ENCODE measurements at places on chromosomes 16 and 17.
A peak's percentile ranks its signal among the peaks of the same experiment; 100 is the strongest.

- no peak for DNase-seq
Observed at GRCh38 chr17:38730526-38731379, 612 bp downstream of the CISD3 start.

DNA sequence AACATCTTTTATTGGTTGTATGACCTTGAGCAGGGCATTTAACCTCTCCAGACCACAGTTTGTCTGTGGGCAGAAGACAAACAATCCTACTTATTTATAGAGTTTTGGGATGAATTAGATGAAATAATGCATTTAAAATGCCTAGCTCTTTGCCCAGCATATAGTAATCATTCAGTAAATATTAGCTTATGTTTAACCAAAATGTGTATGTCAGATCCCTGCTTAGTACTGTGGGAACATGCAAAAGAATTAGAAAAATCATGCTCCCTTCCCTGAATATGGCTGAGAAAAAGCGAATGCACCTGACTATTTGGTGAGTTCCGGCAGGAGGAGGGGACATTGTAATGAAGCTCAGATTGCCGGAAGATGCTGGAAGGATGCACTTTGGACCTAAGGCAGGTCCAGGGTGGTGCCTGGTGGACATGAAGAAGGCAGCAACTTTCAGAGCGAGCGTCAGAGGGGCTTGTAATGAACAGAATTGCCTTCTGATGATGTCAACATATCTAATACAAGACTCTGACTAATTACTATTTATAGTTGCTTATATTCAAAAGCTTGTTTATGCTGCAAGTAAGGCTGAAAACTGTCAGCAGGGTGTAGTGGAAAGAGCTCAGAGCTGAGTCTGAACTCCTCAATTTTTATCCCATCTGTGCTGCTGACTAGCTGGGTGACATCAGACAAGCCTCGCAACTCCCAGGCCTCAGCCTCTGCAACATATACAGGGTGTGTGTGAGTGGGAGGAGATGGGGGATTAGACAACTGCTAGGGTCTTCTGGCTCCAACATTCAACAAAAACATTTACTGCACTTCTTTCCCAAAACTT, 221.2 kb downstream of the PRKCA start:
- DNase-seq = no peak

GRCh38 chr16:13517841-13518240, 402.1 kb upstream of the ERCC4 start:
- no peak for DNase-seq

GRCh38 chr16:27314161-27314723, 468 bp downstream of the IL4R start:
- DNase-seq = peak; percentile 69

- no peak for DNase-seq
Observed at GRCh38 chr16:60295451-60295850, 1561.3 kb upstream of the GOT2 start.

DNA sequence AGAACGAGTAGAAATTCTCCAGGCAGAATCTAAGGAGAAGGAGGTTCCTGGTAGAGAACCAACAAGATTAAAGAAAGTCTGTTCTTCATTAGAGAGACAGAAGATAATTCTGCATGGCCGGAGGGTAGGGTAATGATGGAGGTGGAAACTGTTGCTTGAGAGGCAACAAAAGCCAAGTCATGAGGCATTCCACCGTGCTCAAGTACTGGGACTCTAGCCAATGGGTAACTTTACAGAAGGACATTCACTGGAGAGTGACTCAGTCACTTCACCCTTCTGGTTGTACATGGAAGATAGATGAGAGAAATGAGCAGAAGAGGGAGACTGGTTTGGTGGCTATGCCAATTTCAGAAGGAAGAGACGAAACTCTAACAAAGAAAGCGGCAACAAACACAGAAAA, 53.6 kb upstream of the ANKFN1 start:
- DNase-seq = peak; percentile 47

GRCh38 chr17:7133424-7133823, 18.8 kb upstream of the ASGR2 start:
- DNase-seq = no peak

GRCh38 chr17:17636272-17636885, 44.9 kb upstream of the PEMT start:
- no peak for DNase-seq

DNA sequence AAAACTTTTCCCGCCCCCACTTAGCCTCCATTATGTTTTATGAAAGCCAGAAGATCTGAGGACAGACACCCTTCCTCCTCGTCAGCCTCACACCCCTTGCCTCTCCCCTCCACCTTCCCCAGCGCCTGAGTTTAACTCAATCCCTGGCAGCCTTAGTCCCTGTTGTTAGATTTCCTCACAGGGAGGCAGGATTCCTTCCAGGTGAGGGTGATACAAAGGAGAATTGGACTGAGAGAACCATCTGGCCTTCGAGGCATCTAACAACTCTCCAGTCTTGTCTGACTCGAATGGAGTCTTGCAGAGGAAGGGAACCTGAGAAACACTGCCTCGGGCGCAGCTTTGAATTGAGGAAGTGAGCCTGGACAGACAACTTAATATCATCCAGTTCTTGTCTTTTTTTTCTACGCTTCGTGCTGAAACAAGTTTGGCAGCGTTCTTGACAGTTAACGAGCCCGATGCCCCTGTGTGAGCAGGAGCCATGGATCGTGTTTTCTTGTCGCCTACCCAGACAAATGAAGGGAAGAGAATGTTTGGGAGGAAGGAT, 1.3 kb upstream of the ZNF768 start:
- DNase-seq = no peak

GRCh38 chr16:57892447-57893096, 78.4 kb downstream of the CNGB1 start:
- no peak for DNase-seq

- DNase-seq = no peak
Observed at GRCh38 chr17:42798011-42798382, 507 bp downstream of the COA3 start.

DNA sequence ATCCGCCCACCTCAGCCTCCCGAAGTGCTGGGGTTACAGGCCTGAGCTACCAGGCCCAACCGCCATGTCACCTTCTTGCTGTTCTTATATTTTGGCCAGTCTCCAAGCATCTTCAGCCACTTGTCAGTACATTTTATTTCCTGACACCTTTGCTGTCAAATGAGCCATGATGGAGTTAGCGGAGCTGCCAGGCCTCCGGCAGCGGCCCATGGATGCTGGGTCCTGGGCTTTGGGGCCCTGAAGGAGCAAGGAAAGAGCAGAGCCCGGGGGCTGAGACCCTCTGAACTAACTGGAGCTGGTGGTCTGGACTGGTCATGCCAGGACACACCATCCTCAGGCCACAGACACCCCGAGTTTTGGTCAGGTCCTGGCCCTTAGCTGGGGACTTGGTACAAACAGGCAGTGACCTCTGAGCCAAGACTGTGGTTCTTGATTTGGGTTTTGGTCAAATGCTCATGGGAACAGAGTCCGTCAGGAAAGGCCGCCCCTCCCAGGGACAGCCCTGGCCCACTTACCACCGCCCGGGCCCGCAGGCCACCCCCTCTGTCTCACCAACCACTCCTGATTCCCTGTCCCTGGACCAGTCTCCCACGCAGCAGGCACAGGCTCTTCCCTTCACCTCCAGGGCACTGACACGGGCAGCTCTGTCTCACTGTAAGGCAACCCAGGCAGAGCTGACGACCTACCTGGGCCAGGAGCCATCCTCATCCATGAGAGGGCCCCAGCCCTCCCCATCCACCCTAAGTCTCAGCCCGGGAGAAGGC, 42.0 kb downstream of the TNFRSF13B start:
- no peak for DNase-seq

- no peak for DNase-seq
Observed at GRCh38 chr16:17776888-17777287, 306.1 kb upstream of the XYLT1 start.

DNA sequence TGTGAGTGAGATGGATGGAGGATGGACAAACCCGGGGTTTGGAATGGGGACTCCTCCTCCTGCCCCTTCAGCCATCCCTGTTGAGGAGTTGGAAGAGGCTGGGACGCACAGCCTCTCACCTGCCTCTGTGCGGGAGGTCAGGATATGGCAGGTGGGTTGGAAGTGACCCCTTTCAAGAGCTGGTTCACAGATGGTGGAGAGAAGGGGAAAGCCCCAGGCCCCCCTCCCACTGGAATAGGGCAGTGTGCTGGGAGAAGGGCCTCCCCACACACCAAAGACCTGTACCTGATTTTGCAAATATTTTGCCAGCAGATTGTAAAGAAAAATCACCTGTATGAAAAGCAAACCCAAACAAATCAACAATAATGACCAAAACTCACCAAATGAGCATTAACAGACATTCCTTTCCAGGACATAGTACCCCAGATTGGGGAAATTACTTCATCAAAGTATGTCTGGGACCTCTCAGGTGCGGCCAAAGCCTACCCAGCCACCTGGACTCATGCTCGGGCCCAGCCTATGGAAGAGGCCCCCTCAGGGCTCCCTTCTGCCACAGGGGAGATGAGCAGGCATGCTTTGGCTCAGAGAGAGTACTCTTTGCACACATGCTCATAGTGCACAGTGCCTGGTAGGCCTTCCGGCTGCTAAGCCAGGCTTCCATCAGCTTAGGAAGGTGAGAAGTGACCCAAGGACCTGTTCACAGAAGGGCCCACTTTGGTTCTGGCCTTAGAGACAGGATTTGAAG, 7.8 kb downstream of the SLC47A2 start:
- no peak for DNase-seq

DNA sequence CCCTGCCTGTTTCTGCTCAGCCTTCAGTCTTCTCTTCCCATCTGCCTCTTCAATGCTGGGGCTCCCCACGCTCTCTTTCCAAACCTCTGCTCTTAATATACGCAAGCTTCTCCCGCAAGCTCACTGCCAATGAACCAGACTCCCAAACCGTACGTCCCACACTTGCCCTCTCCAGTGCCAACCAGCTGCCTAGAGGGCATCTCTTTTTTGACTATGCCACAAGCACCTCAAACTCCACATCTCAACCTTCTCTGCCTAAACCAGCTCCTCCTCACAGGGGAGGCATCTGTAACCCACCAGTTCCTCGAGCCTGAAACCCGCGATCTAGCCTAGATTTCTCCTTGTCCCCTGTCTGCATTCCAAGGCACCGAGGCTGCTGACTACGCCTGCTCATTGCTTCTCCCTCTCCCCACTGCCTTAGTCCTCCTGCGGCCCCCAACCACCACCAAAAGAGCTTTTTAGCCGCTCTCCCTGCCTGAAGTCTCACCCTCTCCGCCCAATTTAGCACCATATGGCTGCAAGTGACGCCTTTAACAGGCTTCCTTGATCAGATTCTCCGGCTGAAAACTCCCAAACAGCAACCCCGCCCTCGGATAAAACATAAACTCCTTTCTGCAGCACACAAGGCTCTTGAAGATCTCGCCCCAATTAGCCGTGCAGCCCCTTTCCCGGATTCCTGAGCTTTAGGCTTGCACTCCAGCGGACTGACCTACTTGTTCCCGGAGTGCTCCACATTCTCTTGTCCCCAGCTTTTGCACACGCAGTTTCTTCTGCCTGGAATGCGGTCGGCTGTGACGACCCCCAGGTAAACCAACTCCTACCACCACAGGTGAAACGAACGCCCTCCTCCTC, 1.5 kb downstream of the GGA2 start:
- no peak for DNase-seq

DNA sequence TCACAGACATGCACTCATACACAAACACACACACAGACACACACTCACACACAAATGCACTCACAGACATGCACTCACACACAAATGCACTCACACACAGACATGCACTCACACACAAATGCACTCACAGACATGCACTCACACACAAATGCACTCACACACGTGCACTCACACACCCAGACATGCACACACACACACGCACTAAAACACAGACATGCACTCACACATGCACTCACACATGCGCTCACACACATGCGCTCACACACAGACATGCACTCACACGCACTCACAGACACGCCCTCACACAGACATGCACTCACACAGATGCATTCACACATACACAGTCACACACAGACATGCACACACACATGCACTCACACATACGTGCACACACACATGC, 2.7 kb upstream of the ZNF469 start:
- DNase-seq = no peak

DNA sequence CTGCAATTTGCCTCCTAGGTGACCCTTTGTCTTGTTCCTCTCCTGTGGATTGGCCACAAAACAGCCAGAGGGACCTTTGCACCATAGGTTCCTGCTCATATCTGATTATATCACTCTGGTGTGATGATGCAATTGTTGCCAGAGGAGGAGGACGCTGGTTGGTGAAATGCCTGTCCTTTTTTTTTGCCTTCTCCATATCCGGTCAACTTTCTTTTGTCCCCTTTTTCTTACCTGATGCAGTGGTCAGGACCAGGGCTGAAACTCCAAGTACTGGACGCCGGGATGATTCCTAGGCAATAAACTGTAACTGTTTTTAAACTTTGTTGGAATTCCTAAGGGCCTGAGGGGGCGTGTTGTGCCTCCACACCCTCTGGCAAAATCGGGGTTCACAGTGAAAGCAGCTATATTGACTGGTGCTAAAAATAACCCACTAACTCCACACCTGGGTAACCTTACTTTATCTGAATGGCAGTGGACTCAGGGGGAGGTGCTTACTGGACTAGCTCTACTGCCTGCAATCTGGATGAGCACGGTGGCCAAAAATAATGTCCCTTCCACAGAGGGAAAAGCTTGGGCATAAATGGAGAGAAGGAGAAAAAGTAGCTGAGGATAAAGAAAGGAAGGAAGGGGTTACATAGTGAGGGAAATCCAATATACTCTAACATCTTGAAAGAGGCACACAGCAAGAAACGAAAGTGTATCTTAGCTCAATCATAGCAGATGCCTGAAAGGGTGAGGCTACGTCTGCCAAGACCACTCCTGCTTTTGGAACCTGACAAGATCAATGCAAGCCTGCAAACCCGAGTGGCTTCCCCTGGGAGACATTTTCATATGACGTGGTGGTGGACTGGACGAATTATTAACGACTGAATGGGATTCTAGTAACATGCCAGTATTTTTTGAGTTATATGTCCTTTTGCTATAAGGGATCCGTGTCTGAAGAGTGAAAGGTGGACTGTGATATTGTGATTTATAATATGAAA, 28.4 kb upstream of the ZNF423 start:
- DNase-seq = no peak

- DNase-seq = no peak
Observed at GRCh38 chr17:63419398-63419797, 26.7 kb downstream of the CYB561 start.

GRCh38 chr16:4938683-4939030, 1.7 kb upstream of the PPL start:
- DNase-seq = no peak

DNA sequence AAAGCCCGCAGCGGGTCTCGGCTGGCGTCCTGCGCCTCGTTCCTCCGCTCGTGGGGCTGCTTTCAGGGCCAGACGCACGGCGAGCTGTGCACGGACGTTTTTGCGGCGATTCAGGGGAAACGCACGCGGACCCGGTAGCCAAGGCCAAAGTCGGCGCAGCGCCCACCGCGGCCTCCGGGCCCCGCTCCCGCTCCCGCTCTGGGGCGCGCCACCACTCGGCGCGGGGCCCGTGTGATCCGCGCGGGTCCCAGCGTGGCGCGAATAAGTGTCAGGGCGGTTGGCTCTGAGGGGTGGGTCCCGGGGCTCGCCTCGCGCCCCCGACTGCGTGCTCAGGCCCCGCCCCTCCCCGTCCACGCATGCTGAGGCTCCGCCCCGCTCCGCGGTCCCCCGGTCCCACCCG, 694 bp upstream of the TBCD start:
- no peak for DNase-seq
